A549 treated with RU486 at 1 μM for 4 hours (cell line): ENCODE measurements at places on chromosomes 6 and 20. TPM values are rescaled to one million over a fixed set of nuclear protein-coding genes. Genes with fewer than 3 reads are reported as not detected.

Gene SPATS1
- total RNA-seq = not detected in 5 replicates

Gene AK9
- 1.2 to 2.5 TPM (median 1.6 TPM) in 5 replicates for total RNA-seq

Gene PHF20
- 23.4 to 29.2 TPM (median 24.9 TPM) in 5 replicates for total RNA-seq

Gene SLC22A2
- total RNA-seq = 0.10 to 0.23 TPM in 2 of 5 replicates, not detected in the others

Gene PRPF6
- total RNA-seq = 50.6 to 57.0 TPM (median 53.9 TPM) in 5 replicates

Gene TCP11
- total RNA-seq = not detected in 5 replicates
